ENCODE measurements at places on chromosomes 4 and X.

DNA sequence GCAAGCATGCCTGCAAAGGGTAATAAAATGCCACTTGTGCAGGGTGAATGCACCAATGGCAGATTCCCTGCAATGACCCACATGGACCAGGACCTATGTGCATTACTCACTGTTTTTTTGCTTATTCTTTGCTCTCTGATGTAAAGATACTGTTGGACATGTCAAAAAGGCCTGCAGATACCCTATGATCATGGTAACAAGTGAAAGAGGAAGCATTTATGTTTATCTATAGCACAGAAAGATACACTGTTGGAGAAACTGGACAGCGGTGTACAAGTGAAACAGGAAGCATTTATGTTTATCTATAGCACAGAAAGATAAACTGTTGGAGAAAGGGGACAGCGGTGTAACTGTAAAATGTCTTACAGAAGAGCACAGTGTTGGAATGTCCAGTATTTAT is 127.5 kb downstream of the PAPSS1 start:
- no peak for DNase-seq

DNA sequence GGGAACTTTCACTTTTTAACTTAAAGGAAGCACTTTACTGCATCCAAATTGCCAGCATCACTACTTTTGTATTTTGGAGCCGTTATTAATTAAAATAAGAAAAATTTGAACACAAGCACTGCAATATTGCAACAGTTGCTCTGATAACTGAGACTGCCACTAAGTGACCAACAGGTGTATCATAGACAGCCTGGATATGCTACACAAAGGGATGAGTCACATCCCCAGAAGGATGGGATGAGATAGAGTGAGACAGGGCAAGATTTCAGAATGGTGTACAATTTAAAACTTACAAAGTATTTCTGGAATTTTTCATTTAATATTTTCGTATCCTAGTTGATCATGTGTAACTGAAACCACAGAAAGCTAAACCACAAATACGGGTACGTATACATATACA is 204.1 kb downstream of the MAPK10 start:
- DNase-seq = no peak

- DNase-seq = no peak
These were observed at the start of gene WWC2 for GRCh38 chr4:183098723-183099536. Gene WWC2 (plus strand): TSS chr4:183099257. CDS start chr4:183099492, 235 bp downstream.

GRCh38 chrX:15114743-15115566 is 154.9 kb downstream of the ASB9 start:
- no peak for DNase-seq

- DNase-seq = no peak
These were observed 19.7 kb upstream of the SCRG1 start for GRCh38 chr4:173418639-173419038.

- peak; percentile 41 for DNase-seq
These were observed 1.0 kb downstream of the SCD5 start for GRCh38 chr4:82797405-82798111.

DNA sequence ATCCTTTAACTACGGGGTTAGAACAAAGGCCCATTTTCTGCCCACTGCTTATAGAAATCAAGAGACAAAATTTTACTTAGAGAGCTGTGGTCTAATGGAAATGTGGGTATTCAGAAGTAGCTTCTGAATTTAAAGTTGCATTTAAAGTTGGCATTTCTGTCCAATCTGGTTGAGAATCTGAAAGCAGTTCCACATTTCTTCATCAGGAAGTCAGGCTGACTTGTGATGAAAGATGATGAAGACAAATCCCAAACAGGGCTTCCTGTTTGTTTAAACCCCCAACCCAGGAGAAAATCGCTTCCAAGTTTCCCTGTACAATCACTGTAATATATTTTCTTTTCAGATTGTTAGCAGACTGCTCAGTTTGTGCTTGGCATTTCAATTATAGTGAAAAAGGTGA is 345.3 kb downstream of the SPRY1 start:
- DNase-seq = no peak

DNA sequence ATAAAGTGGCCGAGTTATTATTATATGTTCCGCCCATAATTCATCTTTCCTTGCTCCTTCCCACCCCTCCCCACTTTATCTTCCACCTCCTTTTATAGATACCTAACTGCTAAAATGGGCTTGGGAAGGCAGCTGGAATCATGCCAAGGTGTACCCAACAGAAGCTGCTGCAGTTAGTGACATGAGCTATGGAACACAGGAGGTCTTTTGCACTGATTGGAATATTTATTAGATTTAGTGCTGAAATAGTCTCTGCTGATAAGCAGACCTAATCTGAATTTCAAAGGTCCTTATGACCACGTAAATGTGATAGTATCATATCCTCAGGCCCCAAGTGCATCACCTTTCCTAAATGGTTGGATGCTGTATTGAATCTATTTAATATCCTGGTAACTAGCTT is 64.9 kb downstream of the HMGB2 start:
- DNase-seq = no peak

DNA sequence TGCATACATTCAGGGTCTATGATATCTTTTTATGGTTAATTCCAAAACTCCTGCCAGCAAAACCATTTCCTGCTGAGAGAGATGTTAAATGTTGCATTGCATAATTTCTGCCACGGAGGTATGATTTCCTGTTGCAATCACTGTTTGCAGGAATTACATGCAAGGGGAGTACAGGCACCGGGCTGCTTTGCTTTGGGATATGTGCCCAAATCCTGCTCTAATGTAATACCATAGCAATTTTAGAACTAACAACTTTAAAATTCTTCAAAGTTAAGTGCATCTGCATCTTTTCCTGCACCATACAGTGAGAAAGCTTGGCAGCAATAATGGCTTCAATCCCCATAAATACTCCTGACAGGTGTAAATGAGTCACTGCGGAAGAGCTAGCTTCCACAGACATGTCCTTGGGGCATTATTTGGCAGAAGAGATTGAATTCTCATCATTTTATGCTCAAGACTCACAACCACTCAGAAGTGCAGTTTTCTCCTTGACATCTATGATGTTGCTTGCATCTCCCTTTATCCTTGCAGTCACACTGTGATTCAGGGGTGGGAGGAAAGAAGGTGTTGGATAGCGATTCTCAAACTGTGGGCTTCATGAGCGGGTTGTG is 29.6 kb downstream of the TRIM2 start:
- no peak for DNase-seq

DNA sequence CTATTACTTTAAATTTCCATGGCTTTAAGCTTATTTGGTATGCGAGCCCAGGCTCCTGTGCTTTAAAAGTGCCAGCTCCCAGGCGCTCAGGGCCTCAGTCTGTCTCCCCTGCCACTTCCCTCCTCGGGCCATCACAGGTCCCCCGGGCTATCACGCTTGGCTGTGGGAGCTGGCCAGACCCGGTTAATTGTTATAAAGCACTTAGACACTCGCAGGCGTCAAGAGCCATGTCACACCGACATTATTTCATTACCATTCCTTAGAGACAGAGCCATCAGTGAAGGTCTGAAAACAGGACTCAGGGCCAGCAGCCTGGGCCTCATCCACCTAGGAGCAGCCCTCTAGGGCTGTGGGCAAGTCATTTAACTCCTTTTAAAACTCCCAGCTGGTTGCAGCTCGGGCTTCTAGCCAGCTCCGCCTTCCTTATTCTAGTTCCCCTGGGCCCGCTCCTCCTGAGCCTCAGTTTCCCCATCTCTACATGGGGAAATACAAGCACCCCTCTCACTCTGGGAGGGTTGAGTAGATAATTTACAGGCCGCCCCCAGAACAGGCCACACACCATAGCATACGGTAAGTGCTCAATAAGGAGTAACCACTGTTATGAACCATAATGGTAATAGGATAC is 99.0 kb downstream of the HMX1 start:
- DNase-seq = no peak

GRCh38 chrX:120726294-120726693 is 96.4 kb upstream of the C1GALT1C1 start:
- no peak for DNase-seq

- DNase-seq = no peak
These were observed 1.6 kb downstream of the SLITRK4 start for GRCh38 chrX:143634309-143634662.

GRCh38 chrX:152861116-152861515 is 30.3 kb downstream of the NSDHL start:
- no peak for DNase-seq

GRCh38 chr4:56317749-56318148 is 69.5 kb downstream of the AASDH start:
- DNase-seq = no peak

GRCh38 chr4:1720163-1720983 is 750 bp downstream of the TMEM129 start:
- no peak for DNase-seq

DNA sequence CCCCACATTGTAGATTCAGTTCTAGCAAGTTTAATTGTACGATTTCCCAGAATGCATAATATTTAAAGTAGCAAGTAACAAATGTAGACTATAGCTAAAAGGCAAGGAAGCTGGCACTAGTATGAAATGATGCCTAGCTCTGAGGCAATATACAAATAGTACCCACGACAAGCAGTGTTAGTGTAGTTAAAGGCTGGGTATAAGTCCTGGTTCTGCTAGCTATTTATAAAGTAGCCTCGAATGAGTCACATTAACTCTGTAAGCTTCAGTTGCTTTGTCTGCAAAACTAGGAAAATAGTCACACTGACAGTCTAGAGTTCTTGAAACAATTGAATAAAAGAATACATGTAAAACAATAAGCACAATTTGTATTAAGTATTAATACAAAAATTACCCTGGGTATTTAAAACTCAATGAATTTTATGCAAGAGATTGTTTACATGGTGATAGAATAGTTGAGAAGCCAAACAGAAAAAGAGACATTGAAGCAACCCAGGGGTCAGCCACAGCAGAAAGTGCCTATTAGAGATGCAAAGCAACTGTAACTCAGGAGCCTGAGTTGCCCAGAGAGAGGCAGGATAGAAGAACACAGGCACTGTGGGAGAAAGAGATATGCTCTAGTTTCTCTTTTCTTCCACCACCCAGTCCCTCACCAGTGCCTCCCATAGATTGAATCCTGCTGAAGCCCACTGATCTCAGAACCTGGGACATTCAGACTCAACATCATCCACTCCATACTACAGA is 949.0 kb downstream of the C4orf33 start:
- no peak for DNase-seq

- DNase-seq = no peak
These were observed 36.0 kb upstream of the SMARCAD1 start for GRCh38 chr4:94171616-94172015.

DNA sequence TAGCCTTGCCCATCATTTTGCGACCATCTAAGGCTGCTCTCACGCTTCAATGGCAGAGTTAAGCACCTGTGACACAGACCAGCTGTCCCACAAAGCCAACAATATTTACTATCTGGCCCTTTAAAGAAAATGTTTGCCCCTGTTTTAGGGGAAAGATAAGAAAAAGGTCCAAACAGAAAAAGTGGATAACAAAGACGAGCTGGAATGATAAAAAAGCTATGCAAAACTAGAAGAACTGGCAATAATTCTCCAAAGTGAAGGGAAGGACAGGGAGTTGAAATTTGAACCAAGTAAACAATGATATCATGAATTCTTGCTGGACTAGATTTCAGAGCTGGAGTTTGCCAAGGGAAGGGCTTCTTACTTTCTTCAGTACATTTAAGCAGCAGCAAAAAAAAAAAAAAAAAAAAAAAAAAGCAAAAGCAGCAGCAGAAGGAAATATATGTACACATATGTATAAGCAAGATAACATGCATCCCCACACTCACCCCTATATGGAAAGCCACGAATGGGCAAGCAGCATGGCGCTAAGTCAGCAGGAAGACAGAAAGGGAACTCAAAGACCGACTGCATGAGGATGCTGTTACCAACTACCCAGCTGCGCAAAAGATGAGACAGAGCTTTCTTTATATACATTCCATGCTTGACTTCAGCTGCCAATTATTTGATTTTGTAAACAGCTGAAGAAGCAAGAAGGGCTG is 12.5 kb downstream of the TRAPPC2 start:
- DNase-seq = no peak

DNA sequence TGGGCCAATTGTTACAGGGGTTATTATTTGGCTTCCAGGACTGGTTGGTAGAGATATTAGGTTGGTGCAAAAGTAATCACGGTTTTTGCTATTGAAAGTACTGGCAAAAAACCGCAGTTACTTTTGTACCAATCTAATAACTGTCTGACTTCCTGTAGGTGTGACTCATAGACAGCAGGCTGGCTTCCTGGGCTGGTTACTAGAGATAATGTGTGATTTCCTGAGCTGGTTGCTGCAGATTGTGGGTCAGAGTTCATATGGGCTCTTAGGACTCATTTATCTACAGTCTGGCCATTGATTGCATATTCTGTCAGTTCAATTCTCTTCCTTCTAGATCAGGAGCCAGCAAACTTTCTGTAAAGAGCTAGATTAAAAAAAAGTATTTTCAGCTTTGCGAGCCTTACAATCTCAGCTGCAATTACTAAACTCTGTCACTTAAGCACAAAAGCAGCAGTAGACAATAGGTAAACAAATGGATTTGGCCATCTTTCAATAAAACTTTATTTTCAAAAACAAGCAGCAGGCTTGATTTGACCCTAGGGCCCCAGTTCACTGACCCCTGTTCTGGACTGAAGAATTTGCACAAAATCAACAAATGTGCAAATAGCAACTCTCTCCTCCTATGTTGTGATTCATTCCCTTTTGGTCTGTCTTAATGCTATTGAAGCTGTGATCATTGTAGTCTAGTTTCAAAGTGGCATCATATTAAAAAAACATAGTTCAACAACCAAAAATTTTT is 50.8 kb upstream of the BOD1L1 start:
- DNase-seq = no peak

GRCh38 chr4:115841871-115842270 is 728.5 kb upstream of the NDST4 start:
- no peak for DNase-seq

DNA sequence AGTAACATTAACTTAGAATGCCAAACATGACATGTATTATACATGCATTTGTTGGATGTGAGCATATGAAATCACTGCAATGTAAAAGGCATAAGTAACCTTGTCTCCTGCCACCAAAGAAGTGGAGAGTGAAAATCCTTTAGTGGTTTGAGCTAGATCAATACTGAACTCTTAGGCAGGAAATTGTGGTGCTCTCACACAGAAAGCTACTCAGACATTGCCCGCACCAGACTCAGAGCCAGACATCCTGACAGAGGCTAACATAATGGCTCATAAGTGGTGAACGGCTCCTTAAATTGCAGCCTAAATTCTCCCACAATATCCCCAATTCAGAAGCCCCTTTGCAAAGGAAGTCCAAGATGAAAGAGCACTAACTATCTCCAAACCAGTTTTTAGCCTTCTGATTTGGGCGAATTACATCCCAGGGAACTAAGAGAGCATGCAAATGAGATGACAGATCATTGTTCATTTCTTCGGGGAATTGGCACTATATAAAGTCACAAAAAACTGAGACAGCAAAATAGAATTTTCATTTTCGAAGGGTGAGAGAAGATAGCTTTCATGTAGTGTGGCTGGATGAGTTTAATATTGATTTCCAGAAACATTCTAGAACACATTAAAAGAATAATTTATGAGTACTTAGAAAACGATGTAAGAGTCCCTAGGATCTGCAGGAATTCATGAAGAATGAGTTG is 233.6 kb upstream of the RPS6KA3 start:
- DNase-seq = no peak

GRCh38 chr4:165700855-165701254 is 172.2 kb upstream of the TLL1 start:
- no peak for DNase-seq

GRCh38 chr4:112130906-112131305 is 14.3 kb upstream of the FAM241A start:
- no peak for DNase-seq

All from nucleus accumbens (tissue), 56 donors.